ENCODE measurements at places on chromosomes 16 and 17.
A peak's percentile ranks its signal among the peaks of the same experiment; 100 is the strongest.

DNA sequence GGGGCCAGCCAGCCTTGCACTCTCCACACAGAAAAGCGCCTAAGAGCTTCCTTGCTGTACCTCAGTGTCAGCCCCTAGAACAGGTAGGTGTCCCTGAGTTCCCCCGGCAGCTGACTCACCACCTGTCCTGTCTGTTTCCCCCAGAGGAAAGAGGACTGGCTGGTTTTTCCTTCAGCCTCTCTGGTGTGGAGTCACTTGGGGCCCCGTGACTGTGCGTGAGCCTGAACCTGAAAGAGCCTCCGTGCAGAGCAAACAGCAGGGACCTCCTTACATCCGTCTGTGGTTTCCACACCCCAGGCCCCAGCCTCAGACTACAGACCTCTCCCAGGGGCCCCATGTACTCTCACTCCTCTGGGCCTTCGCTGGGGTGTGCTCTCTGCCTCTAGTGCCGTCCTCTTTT, 87.8 kb downstream of the GNAO1 start:
- DNase-seq = peak; percentile 25

GRCh38 chr17:3316836-3317235, 18.7 kb upstream of the OR3A1 start:
- DNase-seq = no peak

GRCh38 chr16:11057711-11058345, 113.5 kb downstream of the CLEC16A start:
- no peak for DNase-seq

DNA sequence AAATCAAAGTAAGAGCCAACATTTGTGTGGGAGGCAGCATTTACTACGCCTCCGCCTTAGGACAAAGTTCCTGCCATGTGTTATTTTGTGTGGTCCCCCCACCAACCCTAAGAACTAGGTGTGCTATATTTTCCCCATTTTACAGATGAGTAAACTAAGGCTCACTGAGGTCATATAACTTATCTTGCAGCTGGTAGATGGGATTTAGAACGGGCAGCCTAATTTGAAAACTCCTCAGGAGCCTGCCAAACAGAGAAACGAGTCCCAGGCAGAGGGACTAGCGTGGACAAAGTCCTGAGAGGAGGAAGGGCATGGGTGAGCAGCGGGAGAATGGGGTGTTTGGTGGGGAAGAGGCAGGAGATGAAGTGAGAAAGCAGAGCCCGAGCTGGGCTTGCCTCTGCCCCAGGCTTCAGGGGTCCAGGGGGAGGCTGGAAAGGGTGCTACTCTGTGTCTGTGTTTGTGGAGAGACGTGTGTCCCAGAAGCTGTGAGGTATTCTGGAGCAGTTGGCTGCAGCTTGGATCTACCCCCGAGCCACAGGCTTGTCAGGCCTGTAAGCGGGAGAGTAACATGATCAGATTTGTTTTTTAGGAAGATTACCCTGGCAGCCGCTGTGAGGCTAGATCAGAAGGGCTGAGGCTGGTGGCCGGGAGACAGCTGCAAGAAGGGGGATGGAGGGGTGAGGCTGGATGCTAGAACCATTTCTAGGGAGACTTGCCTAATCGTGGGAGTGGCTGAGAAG, 5.0 kb downstream of the MLLT6 start:
- no peak for DNase-seq

- no peak for DNase-seq
Observed at GRCh38 chr16:10577305-10578202, 2.8 kb downstream of the EMP2 start.

GRCh38 chr16:76946879-76947278, 244.1 kb upstream of the MON1B start:
- no peak for DNase-seq

- no peak for DNase-seq
Observed at GRCh38 chr17:33602981-33603380, 309.9 kb upstream of the ASIC2 start.

Measured in T-helper 9 cell (primary cell).